ENCODE measurements at places on chromosomes 2 and 18. TPM values are rescaled to one million over a fixed set of nuclear protein-coding genes. Genes with fewer than 3 reads are reported as not detected.
A peak's percentile ranks its signal among the peaks of the same experiment; 100 is the strongest.

DNA sequence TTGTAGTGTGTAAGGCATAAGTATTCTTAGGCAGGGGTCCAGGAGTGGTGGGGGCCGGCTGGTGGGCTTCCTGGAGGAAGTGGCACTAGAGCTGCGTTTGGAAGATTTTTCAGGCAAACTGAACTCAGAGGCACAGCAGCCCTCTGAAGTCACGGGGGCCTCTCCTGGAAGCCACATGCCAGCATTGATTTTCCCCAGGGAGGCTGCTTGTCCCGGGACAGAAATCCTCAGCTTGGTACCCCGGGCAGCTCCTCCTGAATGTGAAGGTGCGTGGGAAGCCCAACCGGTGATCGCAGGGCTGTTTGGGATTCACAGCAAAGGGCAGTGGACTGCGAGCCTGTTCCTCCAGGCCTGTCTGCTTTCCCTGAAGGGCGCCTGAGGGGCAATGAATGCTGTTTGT is 1.6 kb upstream of the PDIA6 start:
- DNase-seq = peak; percentile 48

GRCh38 chr18:21602299-21602587 is 1.7 kb upstream of the ESCO1 start:
- no peak for DNase-seq

DNA sequence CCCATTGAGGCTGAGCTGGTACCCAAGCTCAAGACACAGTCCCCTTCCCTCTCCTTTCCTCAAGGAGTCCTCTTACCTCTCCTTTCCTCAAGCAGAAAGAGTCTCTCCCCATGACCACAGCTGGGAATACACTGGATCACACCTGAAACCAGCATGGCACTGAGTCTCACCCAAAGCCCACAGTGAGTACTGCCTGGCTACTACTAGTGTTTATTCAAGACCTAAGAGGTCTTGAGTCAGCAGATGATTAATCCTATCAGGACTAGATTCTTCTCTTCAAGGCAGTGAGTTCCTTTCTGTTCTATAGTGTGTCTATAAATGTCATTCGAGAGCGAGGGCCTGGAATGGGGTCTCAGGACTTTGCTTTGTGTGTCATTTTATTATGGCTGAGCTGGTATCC is 111.4 kb downstream of the METTL4 start:
- DNase-seq = no peak

- no peak for DNase-seq
Measured at GRCh38 chr2:9751831-9752230, 91.4 kb upstream of the TAF1B start.

- DNase-seq = no peak
Measured at GRCh38 chr2:203713381-203713780, 6.9 kb downstream of the CD28 start.

Gene SCN2A
- 0.46 TPM for total RNA-seq

Gene CD8A
- not detected for total RNA-seq

Gene PREPL
- 30.1 TPM for total RNA-seq

Gene CNTNAP5
- total RNA-seq = 0.39 TPM

DNA sequence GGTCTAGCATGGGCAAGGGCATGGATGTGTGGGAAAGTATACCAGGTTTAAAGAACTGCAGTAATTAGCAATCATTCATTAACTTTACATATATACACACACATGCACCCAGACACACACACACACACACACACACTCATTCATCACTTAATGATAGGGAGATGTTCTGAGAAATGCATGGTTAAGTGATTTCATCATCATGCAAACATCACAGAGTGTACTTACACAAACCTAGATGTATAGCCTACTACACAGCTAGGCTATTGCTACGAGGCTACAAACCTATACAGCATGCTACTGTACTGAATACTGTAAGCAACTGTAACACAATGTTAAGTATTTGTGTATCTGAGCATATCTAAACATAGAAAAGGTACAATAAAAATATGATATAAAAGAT is 83.6 kb downstream of the COLEC12 start:
- no peak for DNase-seq

- DNase-seq = no peak
Measured at GRCh38 chr2:227374158-227374557, 4.9 kb downstream of the TM4SF20 start.

DNA sequence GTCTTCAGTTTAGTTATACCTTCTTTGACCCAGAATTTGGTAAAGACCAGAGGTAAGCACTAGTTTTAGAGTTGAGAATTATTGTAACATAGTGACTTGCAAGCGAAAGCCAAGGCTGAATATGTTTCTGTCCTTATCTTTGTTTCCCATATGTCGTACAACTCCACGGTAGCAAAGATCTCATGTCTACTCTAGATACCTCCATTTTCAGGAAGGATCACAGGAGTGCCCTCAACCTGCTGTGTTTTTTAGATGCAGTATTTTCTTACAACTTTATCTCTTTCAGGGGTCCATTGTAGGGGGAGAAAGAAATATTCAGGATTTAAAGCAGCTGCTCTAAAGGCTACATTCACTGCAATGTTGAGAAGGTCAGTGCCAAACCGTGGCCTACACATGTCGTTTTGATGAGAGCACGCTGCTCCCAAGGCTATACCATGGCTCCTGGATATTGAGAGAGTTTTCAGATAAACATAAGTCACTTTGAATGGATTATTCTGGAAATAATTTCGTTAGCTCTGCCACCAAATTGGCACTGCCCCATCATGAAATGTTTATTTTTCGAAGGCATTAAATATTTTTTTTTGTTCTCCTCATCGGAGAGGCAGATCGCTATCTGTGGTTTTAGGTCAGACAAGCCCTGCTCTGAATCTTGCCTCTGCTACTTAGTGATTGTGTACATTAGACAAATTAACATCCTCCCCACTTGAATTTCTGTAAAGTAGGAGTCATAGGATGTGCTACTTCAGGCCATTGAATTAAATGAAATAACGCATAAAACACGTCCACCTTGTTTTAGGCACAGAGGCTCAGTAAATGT is 2.1 kb downstream of the RHBDD1 start:
- DNase-seq = no peak

DNA sequence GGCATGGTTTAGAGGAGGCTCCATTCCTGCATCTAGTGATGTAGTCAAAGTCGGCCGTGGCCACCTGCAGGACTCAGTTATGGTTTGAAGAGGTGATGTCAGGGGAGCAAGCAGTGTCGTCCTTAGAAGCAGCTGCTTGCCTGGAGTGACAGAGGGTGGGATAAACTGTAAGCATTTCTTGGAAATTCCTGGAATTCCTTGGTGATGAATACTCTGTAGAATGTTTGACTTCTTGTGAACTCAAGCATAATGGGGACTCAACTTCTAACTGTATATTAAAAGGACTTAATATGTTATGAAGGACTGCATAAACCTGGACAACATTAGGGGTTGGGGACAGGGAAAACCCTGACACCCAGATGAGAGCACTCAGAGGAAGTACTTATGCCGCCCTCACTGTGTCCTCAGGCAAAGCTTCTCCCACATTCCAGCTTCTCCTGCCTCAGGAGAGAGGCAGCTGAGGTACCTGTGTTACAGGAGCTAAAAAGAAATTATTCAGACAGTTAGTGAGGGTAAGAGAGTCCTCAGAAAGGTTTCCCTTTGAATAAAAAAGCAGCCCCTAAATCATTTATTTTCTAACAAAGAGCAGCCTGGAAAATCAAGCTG is 459.9 kb upstream of the CELF4 start:
- no peak for DNase-seq

Gene PPIL3
- 63.4 TPM for total RNA-seq

DNA sequence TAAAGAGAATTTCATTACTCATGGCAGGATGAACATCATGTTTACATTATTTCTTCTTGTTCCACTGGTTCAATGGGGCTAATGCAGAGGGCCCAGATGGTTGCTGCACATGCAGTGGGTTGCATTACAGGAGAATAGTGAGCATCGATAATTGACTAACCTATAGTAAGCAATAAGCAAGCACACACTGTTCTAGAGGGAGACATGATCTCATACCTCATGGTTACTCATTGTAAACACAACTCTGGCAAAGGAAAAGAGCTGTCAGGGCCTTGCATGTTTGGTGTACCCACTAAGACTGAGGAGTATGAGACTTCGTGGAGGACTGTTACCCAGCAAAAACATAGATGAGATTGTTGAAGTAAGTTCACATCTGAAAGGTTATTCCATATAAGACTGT is 885.6 kb upstream of the VRK2 start:
- no peak for DNase-seq

All from H9 (cell line).